T-cell (primary cell): ENCODE measurements at places on chromosomes 4 and X. TPM values are rescaled to one million over a fixed set of nuclear protein-coding genes. Genes with fewer than 3 reads are reported as not detected.

Gene DOCK11
- 90.7 TPM for total RNA-seq

Gene XK
- total RNA-seq: not detected

Gene TMEM150C
- total RNA-seq: not detected

Gene RPA4
- 0.98 TPM for total RNA-seq

Gene ZRSR2
- total RNA-seq: 19.9 TPM

Gene CSAG3
- total RNA-seq: not detected

GRCh38 chr4:128590034-128590740 lies 219.3 kb upstream of the JADE1 start:
- H3K4me3 ChIP-seq: no peak overlapping the region
- H3K27ac ChIP-seq: no peak overlapping the region
- H3K36me3 ChIP-seq: no peaks in the 10 kb centered on the region
- no peaks in the 10 kb centered on the region for H3K27me3 ChIP-seq
- H3K4me1 ChIP-seq: no peaks in the 10 kb centered on the region
- no peak for DNase-seq

GRCh38 chr4:121148000-121148399 lies 16.1 kb downstream of the TNIP3 start:
- no peaks in the 10 kb centered on the region for H3K36me3 ChIP-seq
- DNase-seq: no peak
- H3K4me1 ChIP-seq: peaks cover 45% of the 10 kb centered on the region
- H3K4me3 ChIP-seq: no peak overlapping the region

DNA sequence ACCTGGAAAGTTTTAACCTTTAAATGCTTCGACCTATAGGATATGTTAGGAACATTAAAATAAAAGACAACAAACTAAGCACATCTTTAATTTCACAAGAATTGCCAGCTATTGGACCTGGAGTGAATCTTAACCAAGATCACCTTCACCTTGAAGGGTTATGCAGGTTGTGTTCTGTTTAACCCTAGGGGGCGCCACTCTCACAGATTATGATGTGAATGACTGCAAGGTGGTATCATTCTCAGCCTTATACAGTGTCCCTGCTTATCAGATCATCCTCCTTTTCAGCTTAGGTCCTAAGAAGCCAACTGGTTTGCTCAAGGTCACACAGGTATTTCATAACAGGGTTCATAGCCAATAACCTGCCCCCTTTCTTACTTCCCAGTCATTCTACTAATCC lies 23.5 kb downstream of the INTS6L start:
- H3K36me3 ChIP-seq: peaks cover 10% of the 10 kb centered on the region
- peaks cover 25% of the 10 kb centered on the region for H3K4me1 ChIP-seq

DNA sequence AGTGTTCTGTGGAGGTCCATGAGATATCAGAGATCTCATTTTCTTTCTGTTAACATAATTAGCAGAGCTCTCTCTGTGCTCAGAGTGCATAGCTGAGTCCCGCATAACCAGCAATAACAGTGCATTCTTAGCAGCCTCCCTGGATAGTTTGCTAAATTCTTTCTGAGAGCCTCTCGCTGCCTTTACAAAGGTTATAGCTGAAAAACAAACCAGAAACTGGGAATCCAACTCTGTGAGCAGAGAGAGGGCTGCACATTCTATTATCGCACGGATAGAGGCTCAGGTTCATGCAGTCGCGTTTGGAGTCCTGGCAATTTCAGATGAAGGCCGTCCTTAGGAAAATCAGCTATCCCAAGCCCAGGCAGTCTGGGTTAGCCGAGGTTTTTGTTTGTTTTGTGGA lies 1.2 kb downstream of the ENPP6 start:
- no peak for DNase-seq
- no peak overlapping the region for H3K4me3 ChIP-seq
- no peaks in the 10 kb centered on the region for H3K4me1 ChIP-seq
- peaks cover 15% of the 10 kb centered on the region for H3K27me3 ChIP-seq
- no peak overlapping the region for H3K27ac ChIP-seq

GRCh38 chrX:114344756-114345349 lies 239.0 kb upstream of the HTR2C start:
- H3K4me1 ChIP-seq: no peaks in the 10 kb centered on the region
- H3K4me3 ChIP-seq: no peak overlapping the region
- no peak for DNase-seq
- no peaks in the 10 kb centered on the region for H3K36me3 ChIP-seq
- H3K27ac ChIP-seq: no peak overlapping the region

GRCh38 chr4:165877286-165877685 lies 4.2 kb downstream of the TLL1 start:
- no peak overlapping the region for H3K27ac ChIP-seq
- no peaks in the 10 kb centered on the region for H3K36me3 ChIP-seq
- peaks cover 10% of the 10 kb centered on the region for H3K4me1 ChIP-seq
- H3K4me3 ChIP-seq: no peak overlapping the region

DNA sequence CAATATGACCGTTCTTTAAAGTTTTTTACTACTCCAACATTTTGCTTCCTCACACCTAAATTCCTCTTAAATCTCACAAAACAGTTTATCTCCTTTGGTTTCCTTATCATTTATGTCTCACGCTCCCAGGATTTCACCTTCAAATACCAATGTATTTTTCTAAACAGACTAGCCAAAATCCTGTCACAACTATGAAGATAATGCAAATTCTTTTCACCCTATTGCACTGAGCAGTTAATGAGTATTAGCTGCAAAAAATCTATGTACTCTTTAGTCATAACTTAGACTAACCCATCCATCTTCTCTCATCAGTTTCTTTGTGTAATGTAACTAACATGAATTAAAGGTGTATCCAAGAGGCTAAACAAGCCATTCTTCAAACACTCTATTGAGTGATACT lies 151.3 kb downstream of the COMMD8 start:
- DNase-seq: no peak
- H3K36me3 ChIP-seq: no peaks in the 10 kb centered on the region
- H3K4me1 ChIP-seq: no peaks in the 10 kb centered on the region

DNA sequence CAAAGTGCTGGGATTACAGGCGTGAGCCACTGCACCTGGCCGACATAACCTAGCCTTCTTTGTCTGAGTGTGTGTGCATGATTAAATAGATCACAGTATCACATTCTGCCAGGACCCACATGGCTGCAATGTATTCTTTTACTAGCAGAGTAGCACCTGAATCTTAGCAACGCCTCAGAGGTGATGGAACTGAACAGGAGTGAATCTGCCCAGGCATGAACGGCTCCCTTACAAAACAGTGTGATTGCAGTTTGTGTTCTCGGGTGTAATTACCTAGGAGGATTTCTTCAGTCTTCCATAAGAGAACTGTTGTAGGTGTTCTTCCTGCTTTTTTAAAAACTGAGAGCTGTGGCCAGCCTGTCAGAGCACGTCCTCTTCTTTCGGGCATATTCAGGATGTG lies 122.7 kb upstream of the STS start:
- no peaks in the 10 kb centered on the region for H3K27me3 ChIP-seq
- no peak overlapping the region for H3K4me3 ChIP-seq

DNA sequence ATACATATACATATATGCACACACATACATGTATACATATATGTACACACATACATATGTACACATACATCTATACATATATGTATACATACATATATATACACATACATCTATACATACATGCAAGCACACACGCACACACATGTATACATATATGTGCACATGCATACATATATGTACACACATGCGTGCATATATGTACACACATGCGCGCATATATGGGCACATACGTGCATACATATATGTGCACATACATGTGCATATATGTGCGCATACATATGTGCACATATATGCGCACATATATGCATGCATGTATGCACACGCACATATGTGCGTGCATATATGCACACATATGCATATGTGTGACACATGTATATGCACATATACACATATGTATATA lies 7.3 kb upstream of the MPC1L start:
- H3K4me3 ChIP-seq: no peak overlapping the region
- no peak overlapping the region for H3K27ac ChIP-seq
- no peaks in the 10 kb centered on the region for H3K27me3 ChIP-seq
- no peaks in the 10 kb centered on the region for H3K36me3 ChIP-seq
- no peak for DNase-seq

DNA sequence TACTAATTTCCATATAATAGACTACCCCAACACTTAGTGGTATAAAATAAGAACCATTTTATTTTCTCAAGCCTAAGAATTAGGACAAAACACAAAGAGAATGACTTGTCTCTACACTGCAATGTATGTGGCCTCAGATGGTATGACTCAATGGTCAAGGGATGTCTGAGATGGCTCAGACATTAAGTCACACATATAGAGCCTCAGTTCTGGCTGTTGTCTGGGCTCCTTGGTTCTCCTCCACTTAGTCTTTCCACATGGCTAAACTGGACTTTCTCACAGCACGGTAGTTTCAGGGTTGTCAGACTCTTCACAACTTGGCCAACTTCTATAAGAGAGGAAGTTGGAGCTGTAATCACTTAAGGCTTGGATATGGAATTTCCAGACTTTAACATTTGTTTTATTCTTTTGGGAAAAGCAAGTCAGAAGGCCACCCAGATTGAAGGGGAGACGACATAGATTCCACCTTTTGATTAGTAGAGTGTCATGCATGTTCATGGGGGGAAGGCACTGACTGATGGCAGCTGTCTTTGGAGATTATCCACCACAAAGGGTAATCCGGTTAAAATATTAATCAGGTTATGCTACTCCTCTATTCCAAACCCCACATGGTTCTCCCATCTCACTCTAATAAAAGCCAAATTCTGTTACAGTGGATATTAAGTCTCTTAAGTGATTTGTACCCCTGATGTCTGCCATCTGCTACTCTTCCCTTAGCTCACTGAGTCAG lies 9.4 kb downstream of the IL15 start:
- no peaks in the 10 kb centered on the region for H3K36me3 ChIP-seq
- no peaks in the 10 kb centered on the region for H3K27me3 ChIP-seq
- DNase-seq: no peak
- no peak overlapping the region for H3K27ac ChIP-seq

DNA sequence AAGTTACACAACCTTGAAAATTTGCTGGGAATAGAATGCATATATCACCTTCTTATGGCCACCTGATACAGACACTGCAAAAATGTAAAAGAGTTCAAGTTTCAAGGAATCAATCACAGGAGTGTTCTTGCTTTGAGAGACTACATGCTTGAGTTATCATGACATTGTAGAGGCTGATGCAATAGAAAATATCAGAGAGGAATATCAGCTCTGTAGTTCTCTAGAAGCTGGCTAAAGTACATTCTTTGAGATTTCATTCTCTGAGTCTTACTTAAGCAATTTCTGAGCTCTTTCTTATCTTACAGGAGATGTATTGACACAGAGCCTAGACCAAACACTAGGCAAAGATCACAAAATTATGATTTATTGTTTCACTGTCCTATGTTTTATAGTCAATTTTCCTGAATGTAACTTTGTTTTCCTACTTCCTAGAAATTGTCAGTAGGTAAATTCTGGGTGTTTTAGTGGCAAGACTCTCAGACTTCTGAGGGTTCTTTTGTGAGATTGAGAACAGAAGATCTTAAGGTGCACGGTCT lies 152.1 kb upstream of the HPGD start:
- no peak overlapping the region for H3K4me3 ChIP-seq
- no peaks in the 10 kb centered on the region for H3K27me3 ChIP-seq
- no peaks in the 10 kb centered on the region for H3K4me1 ChIP-seq
- no peak for DNase-seq

DNA sequence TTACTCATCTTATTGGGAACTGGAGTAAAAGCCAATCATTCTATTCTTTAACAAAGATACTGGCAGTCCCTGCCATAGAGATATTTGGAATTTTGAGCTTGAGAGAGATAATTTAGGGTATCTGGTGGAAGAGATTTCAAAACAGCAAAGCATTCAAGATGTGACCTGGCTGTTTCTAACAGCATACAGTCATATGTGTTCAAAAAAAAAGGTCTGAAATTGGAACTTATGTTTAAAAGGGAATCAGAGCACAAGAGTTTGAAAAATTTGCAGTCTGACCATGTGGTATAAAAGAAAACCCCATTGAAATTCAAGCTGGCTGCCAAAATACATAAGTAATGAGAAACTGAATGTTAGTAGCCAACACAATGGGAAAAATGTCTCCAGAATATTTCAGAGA lies 42.2 kb downstream of the UGT2B10 start:
- no peak overlapping the region for H3K27ac ChIP-seq
- no peak overlapping the region for H3K4me3 ChIP-seq
- no peaks in the 10 kb centered on the region for H3K4me1 ChIP-seq
- no peaks in the 10 kb centered on the region for H3K27me3 ChIP-seq

DNA sequence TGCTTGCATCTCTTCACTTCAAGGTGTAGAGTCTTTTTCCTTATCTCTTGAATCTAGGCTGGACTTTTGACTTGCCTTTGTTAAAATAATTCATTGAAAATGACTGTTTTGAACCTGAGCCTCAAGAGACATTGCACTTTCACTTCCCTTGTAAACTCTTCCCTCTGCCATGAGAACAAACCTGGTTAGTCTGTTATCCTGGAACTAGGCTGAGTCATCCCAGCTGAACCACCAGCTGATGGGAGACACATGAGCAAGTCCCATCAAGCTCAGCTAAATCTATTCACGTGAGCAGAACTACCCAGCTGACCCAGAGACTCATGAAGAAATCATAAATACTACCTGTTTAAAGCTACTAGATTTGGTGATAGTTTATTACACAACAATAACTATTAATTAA lies 202.3 kb upstream of the CENPE start:
- no peak overlapping the region for H3K27ac ChIP-seq
- H3K27me3 ChIP-seq: no peaks in the 10 kb centered on the region
- no peak for DNase-seq

DNA sequence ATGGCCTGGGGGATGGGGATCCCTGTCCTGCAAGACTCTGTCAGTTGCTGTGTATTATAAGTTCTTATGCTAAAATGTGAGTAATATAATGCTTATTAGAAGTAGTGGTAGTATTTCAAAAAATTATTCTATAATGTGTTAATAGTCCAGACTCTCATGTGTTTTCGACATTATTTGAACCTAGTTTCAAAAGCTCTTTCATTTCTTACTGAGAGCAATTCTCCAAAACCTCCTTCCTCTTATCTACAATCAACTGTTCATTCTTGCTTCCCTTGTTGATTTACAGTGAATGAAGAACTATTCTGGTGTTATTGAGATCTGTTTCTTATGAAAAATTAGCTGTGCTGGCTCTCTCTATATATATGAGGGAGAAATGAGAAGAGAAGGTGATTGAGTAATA lies 32.9 kb upstream of the PTPN13 start:
- no peak overlapping the region for H3K27ac ChIP-seq
- H3K4me3 ChIP-seq: no peak overlapping the region
- no peaks in the 10 kb centered on the region for H3K36me3 ChIP-seq
- DNase-seq: no peak
- H3K27me3 ChIP-seq: no peaks in the 10 kb centered on the region
- no peaks in the 10 kb centered on the region for H3K4me1 ChIP-seq

GRCh38 chr4:104596189-104596588 lies 101.5 kb upstream of the CXXC4 start:
- H3K27ac ChIP-seq: no peak overlapping the region
- no peaks in the 10 kb centered on the region for H3K27me3 ChIP-seq
- no peak overlapping the region for H3K4me3 ChIP-seq
- H3K36me3 ChIP-seq: no peaks in the 10 kb centered on the region
- H3K4me1 ChIP-seq: no peaks in the 10 kb centered on the region

DNA sequence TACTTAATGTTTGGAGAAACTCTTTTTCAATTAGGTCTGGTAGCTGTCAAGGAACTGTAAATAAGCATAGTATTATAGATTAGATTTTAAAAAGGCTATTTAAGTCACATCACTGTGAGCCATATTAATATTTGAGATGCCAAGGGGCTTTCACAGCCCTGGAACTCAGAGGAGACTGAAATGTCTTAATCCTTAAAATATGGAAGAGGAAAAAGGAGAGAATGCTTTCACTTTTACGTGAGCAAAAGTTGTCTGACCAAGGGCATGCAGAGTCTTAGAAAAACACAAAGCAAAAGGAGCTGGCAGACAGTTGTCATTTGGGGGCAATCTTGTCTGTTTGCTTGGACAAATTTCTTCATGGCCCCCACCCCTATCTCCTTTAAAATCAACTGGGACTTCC lies 253.2 kb upstream of the IGFBP7 start:
- DNase-seq: no peak
- H3K36me3 ChIP-seq: no peaks in the 10 kb centered on the region
- H3K27me3 ChIP-seq: no peaks in the 10 kb centered on the region
- H3K27ac ChIP-seq: no peak overlapping the region
- H3K4me3 ChIP-seq: no peak overlapping the region
